ENCODE measurements at places on chromosomes 11 and 22. TPM values are rescaled to one million over a fixed set of nuclear protein-coding genes. Genes with fewer than 3 reads are reported as not detected.

DNA sequence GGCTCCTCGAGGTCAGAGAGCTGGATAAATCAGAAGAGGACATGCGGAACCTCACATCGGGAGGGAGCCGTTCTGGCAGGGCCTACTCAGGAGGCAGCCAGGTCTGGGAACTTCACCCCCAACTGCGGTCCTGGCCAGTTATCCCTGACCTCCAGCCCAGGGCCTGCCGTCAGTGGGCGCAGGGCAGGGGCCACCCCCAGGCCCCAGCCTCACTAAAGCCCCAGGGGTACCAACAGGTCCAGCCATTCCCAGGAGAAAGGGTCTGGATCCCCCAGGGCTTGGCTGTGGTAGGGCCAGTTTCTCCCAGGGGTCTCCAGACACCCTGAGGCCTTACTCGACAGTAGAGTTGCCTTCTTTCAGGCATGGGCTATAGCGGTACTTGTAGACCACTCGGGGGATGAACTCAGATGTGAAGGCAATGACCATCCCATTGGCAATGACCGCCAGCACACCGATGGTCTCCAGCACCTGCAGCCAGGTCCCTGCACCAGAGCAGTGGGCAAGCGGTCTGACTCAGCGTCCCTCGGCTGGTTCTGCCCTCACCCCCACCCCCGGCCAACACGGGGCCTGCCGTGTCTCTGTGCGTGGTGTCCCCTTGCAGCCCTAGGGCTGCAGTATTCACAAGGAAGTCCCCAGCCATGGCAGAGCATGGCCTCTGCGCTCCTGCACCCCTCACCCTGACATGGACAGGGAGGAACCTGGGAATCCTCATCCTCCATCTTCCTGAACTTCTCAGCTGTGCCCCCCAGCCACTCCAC, 4.6 kb upstream of the SIGIRR start:
- DNase-seq, result no peak

GRCh38 chr11:70606951-70607330, 208.6 kb downstream of the CTTN start:
- DNase-seq, result no peak

DNA sequence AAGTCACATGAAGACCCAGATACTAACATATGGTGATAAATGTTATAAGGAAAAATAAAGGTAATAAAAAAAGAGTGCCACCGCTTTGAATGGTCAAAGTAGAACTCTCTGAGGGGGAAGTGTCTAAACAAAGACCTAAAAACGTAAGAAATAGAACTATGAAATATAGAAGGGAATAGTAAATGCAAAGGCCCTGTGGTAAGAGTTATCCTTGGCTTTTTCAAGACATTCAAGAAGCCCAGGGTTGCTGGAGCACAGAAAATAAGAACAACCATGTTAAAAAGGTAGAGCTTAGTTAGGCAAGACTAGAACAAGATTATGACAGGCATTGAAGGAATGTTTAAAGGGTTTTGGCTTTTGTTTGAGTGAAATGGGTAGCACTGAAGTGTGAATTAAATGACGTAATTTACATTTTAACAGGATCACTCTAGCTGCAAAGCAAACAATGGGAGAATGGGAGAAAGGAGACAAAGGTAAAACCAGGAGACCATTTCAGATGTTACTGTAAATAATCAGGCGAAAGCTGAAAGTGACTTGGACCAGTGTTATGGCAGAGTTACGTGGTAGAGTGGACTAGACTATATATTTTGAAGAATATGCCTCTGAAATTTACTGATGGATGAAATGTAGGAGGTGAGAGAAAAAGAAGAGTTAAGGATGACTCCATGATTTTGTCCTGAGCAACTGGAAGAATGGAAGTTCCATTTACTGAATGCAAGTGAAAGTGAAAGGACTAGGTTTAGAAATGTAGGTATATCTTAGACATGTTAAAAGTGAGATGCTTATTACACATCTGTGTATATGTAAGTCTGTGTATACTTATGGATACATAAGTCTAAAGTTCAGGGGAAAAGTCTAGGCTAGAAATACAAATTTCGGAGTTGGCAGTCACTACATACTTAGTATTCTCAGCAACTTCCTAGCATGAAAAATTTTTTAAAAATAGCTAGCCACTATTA, 28.5 kb downstream of the BTBD10 start:
- DNase-seq, result no peak

- DNase-seq, result no peak
Measured at GRCh38 chr11:66532784-66533183, 13.1 kb downstream of the ZDHHC24 start.

- no peak for DNase-seq
Measured at GRCh38 chr22:50317674-50318073, 9.1 kb downstream of the DENND6B start.

- DNase-seq, result no peak
Measured at GRCh38 chr11:98895936-98896335, 124.8 kb upstream of the CNTN5 start.

- no peak for DNase-seq
Measured at GRCh38 chr22:38788021-38788816, 5.7 kb downstream of the DNAL4 start.

DNA sequence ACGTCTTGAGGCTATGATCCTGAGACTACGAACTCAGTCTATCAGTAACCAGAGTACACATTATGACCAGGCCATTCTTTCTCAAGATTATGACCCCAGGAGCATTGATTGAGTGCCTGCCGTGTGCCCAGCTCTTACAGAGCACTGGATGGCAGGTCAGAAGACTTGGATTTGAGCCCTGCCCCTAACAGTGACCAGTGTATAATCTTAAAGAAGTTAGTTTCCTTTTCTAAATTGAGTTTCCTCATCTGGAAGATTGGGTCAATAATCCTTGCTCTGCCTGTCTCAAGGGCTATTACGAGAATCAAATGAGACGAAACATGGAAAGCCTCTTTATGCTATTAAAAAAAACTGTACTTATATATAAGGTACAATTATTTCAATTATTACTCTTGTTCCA, 38.2 kb downstream of the SLCO2B1 start:
- no peak for DNase-seq

GRCh38 chr11:102989379-102990047, 34.0 kb upstream of the MMP13 start:
- no peak for DNase-seq

GRCh38 chr22:23283591-23284503, 103.5 kb downstream of the BCR start:
- no peak for DNase-seq

DNA sequence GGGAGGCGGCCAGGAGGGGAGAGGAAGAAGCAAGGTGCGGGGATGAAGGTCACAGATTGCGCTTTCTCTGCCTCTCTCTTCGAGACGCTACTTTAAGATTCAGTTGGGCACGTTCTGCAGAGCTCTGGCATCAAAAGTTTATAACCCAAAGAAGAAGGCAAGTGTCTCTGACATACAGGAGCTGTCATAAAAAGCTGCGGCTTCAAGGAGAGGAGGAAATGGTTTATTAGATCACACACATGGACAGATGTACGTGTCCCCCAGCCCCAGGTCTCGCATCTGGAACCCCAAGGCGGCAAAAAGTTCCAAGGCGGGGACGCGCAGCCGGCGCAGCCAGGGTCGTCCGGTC, 589.0 kb downstream of the OPCML start:
- no peak for DNase-seq

DNA sequence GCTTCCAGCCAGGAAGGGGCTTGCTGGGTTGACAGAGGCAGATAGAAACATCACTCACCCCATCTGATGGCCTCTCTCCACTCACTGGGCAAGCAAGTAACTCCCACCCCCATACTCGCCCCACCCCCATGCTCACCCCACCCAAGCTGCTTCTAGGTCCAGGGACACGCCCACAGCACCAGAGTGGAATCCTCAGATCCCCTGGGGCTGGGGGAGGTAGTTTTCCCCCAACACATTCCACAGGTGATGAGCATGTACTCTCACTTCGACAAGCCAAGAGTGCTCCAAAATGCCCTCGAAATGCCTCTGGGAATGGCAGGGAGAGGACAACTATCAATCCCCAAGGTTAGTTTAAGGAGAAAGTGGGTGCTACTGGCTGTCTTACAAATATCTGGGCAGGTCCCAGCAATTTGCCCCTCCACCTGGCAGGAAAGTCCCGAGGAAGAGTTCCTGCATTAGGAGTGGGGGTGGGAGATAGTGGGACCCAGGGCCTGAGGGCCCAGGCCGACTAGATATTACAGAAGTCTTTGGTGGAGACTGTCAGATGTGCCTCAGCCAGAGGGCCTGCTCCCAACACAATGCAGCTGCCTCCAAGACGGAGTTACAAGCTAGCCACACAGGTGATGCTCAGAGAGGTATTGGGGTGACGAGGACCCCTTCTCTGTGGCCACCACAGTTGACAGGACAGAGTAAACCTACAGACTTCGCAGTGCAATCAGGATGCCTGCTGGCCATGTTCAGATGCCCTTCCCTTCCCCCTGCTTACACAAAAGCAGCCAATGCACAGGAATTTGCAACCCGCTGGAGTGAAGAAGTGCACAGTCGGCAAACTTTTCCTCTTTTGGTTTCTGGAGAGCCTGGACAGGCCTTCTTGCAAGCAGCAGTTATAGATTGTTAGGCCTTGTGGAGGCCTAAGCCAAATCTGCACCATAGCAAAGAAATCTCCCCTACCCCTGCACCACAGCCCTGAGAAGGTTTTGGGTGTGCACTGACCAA, 2.9 kb upstream of the LMO1 start:
- DNase-seq, result no peak

DNA sequence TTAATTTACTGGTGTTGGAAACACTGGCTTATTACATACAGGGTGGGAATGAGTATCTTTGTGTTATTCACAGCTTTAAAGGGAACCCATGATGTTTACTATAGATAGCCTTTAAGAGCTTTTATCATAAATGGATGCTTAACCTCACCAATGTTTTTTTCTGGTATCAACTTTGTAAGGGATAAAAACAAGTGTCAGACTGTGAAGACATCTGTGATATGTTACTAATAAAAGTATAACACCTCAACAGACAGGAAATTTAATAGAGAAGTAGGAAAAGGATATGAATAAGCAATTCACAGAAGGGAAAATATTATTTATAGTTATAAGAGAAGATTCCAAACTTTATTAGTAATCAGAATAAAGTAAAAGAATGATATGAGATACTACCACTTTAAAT, 46.3 kb downstream of the ACAT1 start:
- no peak for DNase-seq

GRCh38 chr11:66418986-66419308, 1.9 kb upstream of the NPAS4 start:
- DNase-seq, result no peak

- DNase-seq, result no peak
Measured at GRCh38 chr22:49439373-49439772, 388.3 kb downstream of the BRD1 start.

DNA sequence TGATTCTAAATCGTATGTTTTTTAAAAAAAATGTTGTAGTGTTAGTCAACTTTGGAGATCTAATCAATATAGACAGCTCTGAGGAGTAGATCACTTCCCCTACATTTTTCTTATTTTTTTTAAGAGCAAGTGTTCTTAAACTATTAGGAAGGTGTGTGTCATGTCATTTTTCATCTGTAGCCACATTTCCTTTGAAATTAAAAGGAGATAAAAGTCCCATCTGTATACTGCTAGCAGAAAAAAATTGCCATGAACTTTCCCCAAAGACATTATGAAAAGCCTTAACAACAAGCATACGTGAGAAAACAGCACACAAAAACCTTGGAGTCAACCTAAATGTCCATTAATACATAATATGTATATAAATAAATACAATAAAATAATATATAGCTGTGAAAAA, 286.6 kb downstream of the ETS1 start:
- no peak for DNase-seq

DNA sequence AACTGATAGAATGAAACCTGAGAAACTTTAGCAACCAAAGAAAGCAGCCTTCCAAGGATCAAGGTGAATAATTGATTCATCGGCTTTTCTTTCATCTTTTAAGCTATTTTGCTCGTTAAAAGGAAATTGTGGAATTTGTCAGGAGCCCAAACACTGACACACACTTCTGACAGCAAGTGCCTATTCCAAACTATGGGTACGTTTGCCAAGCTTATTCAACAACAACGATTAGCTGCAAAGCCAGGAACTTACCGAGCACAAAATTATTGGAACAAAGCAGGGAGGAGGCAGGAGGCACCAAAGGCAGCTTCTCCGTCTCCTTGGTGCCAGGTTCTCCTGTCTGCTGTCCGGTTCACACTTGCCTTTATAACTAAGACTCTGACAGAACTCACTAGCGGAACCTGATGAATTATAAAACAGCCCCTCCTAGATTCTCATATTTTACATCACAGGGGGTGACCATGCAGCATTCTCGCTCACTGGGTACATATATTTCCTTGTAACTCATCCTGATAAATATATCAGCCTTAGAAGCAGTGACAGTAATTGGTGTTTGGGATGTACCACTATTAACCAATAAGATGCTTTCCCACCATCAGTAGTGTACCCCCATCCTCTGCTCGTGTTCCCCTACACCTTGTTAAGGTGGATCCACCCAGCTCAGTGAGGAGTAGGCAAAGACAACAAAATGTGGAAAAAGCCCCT, 395.9 kb upstream of the CCDC90B start:
- DNase-seq, result no peak

DNA sequence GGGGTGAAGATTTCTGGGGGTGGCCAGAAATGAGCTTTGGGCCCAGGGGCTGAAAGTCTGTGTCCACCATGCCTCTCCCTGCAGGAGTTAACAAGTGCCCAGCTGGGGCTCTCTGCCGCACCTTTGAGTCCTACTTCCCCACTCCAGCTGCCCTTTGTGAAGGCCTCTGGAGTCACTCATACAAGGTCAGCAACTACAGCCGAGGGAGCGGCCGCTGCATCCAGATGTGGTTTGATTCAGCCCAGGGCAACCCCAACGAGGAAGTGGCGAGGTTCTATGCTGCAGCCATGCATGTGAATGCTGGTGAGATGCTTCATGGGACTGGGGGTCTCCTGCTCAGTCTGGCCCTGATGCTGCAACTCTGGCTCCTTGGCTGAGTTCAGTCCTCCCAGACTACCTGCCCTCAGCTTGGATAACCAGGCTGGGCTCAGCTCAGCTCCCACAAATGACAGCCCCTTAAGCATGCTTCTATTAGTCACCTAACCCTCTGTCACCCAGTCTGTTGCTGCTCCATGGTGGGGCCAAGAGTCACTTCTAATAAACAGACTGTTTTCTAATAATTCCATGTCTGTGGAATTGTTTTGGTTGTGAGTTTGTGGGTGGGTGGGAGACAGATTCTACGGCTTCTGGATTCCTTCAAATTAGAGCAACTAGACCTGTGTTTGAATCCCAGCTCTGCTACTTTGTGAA, 3.0 kb upstream of the INPPL1 start:
- no peak for DNase-seq

Gene CREBZF
- polyA plus RNA-seq, result 32.7 TPM

Gene TRPC6
- polyA plus RNA-seq, result 2.1 TPM

Gene TRIM49D2
- polyA plus RNA-seq, result not detected

Gene LGALS12
- 4.2 TPM for polyA plus RNA-seq

Gene SELENOH
- 119 TPM for polyA plus RNA-seq

Gene CEP164
- 17.5 TPM for polyA plus RNA-seq

Gene DNAJB7
- polyA plus RNA-seq, result not detected

Gene CST6
- polyA plus RNA-seq, result 0.37 TPM
